Stimulated activated CD4-positive, alpha-beta T cell treated with anti-CD3 and anti-CD28 coated beads, Interleukin-12 subunit alpha, Interleukin-12 subunit beta, amount 100 ng/mL, for 4 hours (primary cell): ENCODE measurements at places on chromosomes 5 and 9.

DNA sequence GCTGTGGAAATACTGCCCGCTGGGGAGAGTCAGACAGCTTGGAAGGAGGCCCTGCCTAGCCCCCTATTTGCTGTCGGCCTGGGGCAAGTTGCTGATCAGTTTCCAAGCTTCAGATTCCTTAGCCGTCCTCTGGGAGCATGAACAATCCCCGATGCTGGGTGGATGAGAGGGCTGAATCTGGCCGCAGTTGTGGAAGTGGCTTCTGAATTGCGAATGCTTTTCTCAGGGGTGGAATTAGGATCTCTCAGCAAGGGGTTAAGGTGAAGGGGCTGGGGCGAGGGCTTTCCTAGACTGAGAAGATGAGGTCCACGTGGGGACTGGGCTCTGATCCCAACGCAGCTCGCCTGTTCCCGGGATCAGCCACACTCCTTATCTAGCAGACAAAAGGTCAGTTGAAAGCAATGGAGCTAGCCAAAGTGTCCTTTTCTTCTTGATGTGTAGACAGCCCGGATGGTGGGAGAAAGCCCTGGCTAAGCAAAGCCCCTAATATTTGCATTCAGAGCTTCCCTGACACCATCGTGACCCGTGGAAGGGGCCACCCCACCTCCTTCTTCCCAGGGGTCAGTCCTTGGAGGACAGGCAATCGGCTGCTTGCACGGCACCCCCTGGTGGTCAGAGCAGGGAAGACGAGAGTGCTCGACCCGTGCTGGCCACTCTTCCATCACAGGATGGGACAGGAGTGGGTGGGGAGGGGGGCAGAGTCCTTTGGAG lies 54.9 kb downstream of the COL15A1 start:
- peak; percentile 57 for DNase-seq

- no peak for DNase-seq
Measured at GRCh38 chr5:125574491-125575044, 828.1 kb upstream of the ZNF608 start.

DNA sequence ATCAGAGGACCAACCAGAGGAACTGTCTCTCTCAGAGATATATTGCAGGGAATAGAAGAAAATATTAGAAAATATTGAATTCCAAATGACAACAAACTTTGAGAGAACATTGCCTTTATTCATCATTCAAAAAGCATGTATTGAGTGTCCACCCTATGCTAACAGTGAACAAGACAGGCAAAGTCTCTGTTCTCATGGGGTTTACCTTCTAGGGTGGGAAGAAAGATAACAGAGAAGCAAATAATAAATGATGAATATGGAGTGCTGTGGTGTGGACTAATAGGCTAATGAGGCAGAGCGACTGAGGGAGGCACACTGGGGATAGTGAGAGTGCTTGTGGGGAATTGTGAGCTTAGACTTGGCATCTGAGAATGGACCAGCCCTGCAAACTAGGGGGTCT lies 43.4 kb upstream of the SHB start:
- no peak for DNase-seq

DNA sequence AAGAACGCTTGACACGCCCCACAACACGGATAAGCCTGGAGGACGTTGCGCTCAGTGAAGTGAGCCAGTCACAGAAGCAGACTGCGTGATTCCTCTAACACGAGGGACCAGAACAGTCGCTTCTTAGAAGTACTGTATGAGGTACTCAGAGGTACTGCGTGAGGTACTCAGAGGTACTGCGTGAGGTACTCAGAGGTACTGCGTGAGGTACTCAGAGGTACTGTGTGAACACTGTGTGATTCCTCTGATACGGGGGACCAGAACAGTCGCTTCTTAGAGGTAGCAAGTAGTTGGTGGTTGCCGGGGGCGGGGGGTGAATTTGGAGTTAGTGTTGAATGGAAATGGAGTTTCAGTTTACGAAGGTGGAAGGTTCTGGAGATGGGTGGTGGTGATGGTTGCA lies 5.8 kb downstream of the NDUFS6 start:
- no peak for DNase-seq

- no peak for DNase-seq
Measured at GRCh38 chr5:74408150-74409043, 232.1 kb downstream of the ENC1 start.

- no peak for DNase-seq
Measured at GRCh38 chr9:130156672-130157071, 15.5 kb upstream of the NCS1 start.

DNA sequence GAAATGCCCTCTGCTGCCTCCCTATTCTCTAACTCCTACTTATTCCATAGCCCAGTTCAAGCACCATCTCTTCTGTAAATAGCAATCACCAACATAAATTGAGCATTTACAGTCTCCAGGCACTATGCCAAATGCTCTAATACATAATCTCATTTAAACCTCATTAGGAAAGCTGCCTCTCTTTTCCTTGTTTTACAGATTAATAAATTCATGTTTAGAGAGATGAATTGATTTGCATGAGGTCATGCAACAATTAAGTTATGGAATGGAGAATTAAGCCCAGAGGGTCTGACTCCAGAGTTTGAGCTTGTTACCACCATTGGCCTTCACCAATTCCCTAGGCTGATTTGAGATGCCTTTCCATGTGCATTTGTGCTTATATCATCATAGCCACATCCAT lies 23.4 kb upstream of the RFX3 start:
- no peak for DNase-seq

- no peak for DNase-seq
Measured at GRCh38 chr5:172635038-172635437, 6.0 kb upstream of the NEURL1B start.

GRCh38 chr5:32018476-32019436 lies 155.4 kb downstream of the GOLPH3 start:
- no peak for DNase-seq

DNA sequence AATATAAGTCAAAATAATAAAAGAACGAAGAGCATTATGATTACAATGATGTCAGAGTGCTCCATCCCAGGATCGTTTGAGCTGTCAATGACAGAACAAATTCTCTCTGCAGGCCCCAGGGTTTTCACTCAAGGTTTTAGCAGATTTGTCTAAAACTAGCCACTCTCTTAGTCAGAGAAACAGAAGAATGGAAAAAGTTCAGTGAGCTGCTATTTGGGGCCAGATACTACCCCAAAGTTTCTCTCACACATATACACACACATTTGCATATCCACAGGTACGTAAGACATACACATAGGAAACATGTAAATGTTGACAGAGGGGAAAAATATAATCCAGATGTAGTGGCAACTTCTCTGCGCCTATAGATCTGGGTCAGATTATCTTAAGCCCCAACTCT lies 76.3 kb upstream of the SEMA6A start:
- DNase-seq = no peak

GRCh38 chr5:145750199-145750598 lies 84.9 kb downstream of the PRELID2 start:
- no peak for DNase-seq

DNA sequence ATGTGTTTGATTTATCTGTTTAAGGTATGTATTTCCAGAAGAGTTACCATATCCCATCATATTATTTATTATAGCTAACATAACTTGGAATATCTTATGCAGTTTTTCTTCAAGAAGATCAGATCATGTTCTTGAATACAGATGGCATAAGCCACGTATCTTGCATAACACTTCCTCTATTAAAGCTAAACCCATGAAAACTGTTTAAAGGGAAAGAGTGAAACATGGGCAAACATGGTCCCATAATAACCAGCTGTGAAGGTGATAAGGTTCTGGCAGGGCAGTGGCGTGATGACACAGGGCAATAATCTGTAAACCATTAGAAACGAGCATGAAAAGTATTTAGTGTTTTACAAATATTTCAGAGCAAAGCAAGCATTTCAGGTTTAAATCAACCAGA lies 34.2 kb downstream of the EFNA5 start:
- DNase-seq = no peak

- DNase-seq = peak; percentile 58
Measured at GRCh38 chr9:88313364-88314220, 74.7 kb upstream of the SPIN1 start.

DNA sequence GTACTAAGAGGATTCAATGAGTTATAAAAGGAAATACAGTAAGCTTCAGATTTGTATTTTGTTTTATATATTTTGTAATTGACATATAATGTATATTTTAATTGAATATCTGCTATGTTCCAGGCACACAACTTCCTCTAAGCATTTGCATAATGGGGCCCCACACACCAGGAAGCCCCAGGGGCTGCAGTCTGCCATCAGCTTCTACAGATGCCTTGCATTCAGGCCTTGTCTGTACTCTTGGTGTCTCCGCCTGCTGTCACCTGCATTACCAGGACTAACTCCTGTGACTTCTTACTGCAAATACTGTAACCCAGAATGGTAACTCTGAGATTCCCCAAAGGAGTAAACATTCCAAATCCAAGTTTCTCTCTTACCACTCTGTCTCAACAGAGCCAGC lies 20.6 kb downstream of the ARL15 start:
- DNase-seq = no peak

GRCh38 chr5:172002840-172003512 lies 3.5 kb downstream of the FBXW11 start:
- no peak for DNase-seq

- no peak for DNase-seq
Measured at GRCh38 chr9:37678789-37679273, 28.1 kb downstream of the FRMPD1 start.

GRCh38 chr5:145510324-145510723 lies 324.8 kb downstream of the PRELID2 start:
- DNase-seq = no peak

DNA sequence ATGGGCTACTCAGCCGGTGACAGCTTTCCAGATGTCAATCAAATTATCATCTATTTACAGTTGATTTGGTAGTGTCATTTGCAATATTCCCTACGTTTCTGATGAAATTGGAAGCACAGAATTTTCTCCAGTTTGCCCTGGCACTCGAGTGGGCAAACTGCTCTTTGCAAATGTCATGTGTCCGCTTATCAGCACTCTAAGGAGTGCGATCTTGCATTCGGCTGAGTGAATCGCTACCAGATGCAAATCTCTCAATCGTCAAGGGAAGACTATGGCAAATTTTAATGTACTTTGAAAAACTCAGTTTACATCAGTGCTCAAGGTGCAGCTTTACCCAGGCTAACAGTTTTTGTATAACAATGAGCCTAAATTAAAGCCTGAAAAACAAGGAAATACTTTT lies 66.8 kb downstream of the BNC2 start:
- DNase-seq = no peak

DNA sequence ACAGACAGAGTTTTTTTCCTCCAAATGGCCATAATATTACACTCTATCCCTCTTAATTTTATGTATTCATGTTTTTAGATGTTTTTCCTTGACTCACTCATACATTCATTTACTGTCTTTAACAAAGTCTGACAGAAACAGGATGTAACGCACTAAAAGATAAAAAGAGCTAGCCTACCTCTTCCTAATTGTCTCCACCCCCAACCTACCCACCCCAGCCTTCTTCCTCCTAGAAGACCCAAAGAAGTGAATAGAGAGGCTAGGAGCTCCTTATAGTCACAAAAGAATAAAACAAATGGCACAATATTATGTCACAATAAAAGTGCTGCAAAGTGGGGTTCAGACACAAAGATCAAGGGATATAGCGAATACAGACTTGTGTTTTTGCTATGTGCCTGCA lies 719 bp downstream of the NOL8 start:
- no peak for DNase-seq

- no peak for DNase-seq
Measured at GRCh38 chr9:14301583-14302021, 12.3 kb downstream of the NFIB start.

GRCh38 chr5:128579093-128579492 lies 41.0 kb upstream of the FBN2 start:
- no peak for DNase-seq

- DNase-seq = no peak
Measured at GRCh38 chr9:130437011-130437789, 7.6 kb upstream of the ASS1 start.

DNA sequence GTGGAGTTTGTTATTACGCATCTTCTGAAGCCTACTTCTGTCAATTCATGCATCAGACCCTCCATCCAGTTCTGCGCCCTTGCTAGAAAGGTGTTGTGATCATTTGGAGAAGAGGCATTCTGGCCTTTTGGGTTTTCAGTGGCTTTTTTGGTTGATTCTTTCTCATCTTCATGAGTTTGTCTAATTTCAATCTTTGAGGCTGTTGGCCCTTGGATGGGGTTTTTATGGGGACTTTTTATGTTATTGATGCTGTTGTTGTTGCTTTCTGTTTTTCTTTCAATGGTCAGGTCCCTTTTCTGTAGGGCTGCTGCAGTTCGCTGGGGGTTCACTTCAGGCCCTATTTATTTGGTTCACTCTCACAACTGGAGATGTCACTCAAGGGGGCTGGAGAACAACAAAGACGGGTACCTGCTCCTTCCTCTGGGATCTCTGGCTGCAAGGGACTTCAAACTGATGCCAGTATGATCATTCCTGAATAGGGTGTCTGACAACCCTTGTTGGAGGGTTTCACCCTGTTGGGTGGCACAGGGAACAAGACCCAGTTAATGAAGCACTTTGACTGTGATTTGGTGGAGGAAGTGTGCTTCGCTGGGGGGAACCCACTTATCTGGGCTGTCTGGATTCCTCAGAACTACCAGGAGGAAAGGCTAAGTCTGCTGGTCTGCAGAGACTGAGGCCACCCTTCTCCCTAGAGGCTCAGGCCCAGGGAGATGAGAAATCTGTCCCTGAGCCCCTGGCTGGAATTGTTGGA lies 226.7 kb upstream of the PTGER4 start:
- DNase-seq = no peak

DNA sequence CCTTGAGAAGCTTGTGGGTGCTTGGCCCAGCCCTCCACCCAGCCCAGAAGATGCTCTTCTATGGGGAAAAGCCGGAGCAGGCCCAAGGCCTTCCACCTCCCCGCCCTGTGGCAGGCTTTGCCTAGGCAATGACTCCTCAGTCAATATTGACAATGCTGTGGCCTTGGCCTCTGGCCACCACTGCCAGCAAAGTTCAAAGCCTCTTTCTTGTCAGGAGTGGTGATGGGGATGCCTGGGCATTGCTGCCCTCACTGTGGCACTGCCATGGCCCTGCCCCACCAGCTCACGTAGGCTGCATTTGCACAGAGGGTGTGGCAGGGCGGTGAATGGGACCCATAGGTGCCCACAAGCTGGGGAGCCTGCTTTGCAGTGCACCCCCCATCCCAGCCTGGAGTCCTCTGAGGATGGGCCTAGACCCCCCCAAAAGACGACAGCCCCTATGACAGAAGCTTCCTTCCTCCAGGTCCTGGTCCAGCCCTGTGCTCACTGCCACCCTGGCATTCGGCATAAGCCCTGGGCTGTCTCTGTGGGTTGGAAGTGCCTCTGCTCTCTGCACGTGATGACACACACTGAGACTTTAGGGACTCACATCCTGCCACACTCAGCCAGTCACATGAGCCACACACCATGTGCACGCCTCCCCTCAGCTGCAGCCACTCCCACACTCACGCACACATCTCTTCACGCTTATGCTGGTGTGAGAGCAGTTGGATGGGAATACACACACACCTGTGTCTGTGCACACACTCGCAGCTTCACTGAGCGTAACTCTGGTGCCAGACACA lies 31.1 kb downstream of the MORN5 start:
- no peak for DNase-seq

- no peak for DNase-seq
Measured at GRCh38 chr5:93257616-93258015, 323.4 kb downstream of the NR2F1-AS1 start.

GRCh38 chr9:137138058-137138721 lies 764 bp upstream of the GRIN1 start:
- no peak for DNase-seq

GRCh38 chr5:128212191-128212806 lies 128.7 kb downstream of the SLC12A2 start:
- DNase-seq = no peak
